ENCODE measurements at places on chromosomes 7 and 10.
A peak's percentile ranks its signal among the peaks of the same experiment; 100 is the strongest.

- no peak for DNase-seq
Observed at GRCh38 chr10:133010095-133010842, 67.9 kb upstream of the CFAP46 start.

GRCh38 chr10:89310056-89310893, 8.4 kb downstream of the IFIT2 start:
- no peak for DNase-seq

DNA sequence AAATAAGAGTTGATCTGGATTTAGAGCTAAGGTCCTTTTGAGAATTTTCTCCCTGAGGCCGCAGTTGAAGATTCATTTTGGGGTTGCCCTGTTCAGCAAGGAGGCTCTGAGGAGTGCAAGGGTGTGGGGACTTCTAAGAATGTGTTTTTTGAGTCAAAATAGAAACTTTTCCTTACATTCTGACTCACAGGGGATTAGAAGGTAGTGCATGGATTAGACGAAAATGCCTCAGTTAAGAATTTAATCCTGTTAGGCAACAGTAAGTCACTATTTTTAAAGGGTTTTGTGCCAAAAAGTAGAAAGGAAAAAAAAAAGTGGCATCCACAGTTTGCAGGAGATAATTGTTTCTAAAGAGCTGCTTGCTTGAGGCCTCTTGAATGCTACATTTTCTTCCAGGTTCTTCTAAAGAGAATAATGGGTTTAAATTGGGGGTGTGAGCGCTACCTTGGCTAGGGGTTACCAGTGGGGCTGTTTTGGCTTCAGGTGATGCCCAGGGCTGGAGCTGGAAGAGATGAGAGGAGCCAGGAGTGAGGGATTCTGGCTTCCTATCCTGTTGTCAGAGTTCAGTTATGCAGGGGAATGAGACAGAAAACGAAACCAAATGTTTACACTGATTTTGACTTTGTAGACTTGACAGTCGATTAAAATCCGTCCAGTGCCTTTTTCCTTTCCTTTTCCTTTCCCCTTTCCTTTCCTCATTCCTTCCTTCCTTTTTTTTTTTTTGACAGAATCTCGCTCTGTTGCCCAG, 52.9 kb downstream of the BAMBI start:
- DNase-seq = no peak

DNA sequence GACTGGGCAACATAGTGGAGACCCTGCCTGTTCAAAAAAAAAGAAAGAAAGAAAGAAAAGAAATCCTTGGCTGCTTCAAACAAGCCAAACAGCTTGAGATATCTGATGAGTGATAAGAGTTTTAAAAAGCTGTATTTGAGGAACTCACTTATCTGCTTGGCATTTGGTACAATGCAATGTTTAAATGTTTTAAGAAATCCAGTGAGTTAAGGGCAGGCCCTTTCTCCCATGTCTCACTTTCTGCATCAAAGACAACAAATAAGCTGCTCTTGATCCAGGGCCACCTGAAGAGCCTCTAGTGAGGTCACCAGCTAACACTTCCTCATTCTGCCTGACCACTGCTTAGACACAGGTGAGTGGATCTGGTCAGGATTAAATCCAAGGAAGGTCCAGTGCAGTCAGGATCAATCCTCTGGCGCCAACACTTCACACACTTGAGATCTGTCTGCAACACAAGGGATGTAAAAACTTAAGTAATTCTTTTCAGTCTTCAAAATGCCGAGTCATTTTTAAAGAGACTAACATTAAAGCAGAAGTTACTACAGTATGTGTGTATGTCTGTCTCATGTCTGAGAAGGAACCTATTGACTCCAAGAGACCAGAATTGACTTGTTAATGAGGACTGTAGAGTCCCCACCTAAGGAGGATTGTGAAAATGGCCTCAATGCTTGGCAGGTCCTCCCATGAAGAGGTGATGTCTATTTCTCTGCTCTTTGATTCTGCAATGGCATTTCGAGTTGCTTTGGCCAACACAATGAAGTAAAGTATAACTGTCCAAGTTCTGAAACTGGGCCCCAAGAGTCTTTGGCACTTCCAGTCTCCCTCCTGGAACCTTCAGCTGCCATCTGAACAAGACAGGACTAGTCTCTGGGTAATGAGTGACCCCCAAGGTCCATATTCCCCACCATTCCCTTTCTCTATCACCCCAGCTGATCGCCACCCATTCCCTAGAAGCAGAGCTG, 43.1 kb downstream of the CREB3L2 start:
- DNase-seq = no peak

- no peak for DNase-seq
Observed at GRCh38 chr10:8150401-8150905, 96.0 kb downstream of the GATA3 start.

DNA sequence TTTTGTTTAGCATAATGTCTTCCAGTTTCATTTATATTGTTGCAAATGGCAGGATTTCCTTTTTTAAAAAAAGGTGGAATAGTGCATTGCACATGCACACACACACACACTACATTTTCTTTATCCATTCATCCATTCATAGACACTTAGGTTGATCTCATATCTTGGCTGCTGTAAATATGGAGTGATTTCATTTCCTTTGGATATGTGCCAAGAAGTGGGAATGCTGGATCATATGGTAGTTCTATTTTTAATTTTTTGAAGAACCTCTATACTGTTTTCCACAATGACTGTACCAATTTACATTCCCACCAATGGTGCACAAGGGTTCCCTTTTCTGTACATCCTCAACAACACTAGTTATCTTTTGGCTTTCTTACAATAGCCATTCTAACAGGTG, 68.9 kb downstream of the EBLN1 start:
- no peak for DNase-seq

DNA sequence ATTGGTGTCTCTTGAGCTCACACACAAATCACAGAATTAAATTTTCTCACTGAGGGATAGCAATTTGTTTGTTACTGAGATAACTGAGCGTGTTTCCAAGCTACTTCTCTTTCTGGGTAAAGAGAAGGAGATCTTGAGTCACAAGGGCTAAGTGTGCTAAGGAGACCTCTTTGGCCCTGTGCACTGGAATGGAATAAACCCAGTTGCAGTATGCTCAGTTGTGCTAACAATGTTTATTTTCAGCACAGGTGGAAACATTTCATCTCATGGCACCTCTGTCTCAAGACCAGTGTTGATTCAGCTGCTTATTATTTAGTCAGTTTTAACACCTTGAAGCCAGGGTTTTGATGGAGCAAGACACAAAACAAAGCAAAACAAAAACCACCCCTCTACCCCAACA, 22.5 kb upstream of the UBE2H start:
- no peak for DNase-seq

DNA sequence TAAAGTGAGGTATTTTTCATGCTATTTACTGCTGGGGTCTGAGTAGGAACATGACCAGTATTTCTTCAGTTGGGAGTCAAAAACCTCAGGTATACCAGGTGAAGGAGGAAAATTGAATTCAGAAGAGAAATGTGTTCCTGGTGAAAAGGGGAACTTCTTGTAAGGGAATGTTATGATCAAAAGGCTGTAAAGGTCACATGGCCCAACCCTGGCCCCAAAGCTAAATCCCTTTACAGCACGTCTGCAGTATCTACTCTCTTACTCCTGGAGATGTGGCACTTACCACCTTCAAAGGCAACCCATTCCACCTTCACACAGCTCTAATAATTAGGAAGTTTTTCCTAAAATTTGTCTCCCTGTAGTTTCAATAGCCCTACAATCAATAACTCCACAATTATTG, 15.2 kb downstream of the PIK3AP1 start:
- DNase-seq = no peak

DNA sequence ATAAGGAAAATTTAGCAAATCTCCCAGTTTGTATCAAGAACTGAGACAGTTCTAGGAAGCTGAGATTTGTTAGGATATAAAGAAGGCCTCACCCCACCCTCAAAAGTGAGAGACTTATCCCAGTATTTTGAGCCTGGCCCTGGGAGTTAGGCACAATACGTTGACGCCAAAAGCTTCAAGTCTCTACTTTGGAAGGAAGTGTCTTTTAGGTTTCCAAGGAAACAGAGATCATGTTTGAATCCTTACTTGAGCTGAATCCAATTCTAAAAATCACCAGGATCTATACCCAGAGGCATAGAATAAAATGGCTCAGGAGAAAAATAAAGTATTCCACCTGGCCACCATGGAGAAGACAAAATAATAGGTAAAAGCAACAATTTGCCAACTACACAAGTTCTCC, 115.9 kb upstream of the NRG3 start:
- DNase-seq = no peak

DNA sequence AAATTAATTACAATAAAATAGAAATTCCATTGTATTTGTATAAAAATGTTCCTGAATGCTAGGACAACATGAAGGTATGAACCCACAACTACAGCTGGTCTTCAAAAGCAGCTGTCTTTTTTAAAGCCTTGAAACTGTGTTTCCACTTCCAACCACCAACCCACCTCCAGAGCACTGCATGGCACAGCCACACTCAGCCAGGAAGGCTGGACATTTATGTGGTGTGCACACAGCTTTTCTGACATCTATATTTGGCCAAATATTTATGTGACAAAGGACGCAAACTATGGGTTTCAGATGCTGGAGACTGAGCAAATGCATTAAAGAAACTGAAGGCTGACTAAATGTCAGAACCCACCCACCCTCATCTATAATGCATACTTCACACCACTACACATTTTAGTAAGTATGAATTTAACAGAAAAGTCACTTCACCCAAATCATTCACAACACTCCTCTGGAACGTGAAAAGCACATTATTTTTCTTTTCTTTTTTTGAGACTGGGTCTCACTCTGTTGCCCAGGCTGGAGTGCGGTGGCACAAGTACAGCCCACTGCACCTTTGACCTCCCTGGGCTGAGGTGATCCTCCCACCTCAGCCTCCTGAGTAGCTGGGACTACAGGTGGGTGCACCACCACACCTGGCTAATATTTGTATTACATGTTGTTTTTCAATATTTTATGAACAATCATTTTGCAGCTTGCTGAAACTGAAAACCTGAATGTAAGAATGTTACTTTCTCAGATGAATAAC, 27.9 kb upstream of the DAGLB start:
- no peak for DNase-seq

GRCh38 chr10:71740069-71740653, 20.6 kb upstream of the C10orf105 start:
- no peak for DNase-seq

DNA sequence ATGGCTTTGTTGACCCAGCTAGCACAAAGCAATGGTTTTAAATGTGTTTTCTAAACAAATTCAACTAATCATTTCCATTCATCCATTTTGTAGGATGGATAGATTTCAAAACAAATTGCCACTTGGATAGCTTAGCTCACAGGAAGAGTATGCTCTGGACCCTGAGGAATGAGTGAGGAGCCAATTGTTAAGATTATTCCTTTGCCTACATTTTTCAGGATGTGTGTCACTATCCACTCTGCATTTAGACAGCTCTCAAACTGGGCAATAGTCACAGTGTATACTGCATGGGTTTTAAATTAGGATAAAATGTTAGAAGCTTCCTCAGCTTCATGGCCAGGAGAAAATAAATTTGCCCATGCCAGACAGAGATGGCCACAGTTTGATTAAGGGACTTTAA, 605.6 kb upstream of the TEX47 start:
- no peak for DNase-seq

DNA sequence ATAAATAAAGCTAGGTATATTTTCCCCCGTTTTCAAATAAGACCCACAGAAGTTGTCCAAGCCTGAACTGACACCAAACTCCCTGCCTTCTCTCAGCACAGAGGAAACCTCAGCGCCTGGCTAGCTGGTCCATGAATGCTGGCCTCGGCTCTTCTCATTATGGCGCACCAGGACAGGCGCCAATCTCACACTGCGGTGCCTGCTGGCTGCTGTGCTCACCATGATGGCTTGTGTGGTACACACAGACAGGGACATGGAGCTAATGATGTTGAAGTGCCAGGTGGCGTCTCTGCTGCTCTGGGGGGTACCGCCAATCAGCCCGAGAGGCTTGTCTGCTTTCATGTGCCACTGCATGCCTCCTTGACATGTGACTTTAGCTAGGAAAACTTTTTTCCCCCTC, 43.2 kb upstream of the USP6NL start:
- DNase-seq = no peak

DNA sequence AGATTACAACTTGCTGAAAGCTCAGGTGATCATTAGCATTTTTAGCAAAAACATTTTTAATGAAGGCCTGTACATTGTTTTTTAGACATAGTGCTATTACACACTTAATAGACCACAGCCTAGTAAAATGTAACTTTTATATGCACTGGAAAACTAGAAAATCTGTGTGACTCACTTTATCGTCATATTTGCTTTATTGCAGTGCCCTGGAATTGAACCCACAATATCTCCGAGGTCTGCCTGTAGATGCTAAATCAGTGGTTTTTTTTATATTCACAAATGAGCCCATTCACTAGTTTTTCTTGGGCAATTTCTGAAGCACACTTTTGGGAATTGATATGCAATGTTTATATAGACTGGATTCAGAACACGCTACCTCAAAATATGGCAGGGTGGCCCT, 105.1 kb downstream of the PTPRN2 start:
- no peak for DNase-seq

DNA sequence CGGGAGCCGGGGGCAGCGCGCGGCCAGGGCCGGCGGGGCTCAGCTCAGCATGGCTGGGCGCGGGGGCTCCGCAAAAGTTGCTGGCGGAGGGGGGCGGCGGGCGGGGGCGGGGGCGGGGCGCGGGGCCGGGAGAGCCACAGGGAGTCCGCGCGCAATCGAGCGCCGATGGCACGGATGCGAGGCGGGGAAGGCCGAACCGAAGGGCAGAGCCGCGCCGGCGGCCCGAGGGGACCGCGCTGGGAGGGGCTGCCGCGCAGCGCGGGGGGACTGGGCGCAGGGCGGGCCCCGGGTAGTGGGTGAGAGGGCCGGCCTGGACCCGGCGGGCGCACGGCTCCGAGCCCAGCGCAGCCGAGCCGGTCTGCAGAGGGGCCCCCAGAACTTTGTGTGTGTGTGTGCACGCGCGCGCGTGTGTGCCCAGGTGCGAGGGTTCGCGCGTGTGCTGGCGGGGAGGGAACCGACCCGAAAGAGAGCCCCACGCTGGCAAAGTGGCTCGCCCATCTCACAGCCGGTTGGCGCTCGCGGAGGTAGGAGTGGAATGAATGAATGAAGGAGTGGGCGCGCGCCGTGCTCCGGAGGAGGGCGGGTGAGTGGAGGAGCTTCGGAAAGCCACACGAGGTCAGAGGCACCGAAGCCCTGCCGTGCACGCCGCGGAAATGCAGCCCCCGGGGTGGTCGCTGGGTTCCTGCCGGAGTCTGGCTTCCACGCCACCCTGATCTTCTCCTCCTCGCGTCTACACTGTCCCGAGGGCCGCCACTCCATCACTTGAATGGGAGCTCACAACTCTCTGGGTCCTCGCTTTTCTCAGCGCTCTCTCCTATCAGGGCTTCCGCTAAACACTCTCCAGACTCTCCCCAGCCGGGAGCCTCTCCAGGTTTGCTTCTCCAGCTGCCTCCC, at the start of gene HIPK2:
TSS of gene HIPK2 (minus strand) at position 51 of the 894 bp plus-strand sequence. CDS start 375 bp downstream, outside the sequence.
- DNase-seq = peak; percentile 57

- no peak for DNase-seq
Observed at GRCh38 chr7:22137026-22137425, 191.3 kb upstream of the CDCA7L start.

Data from stimulated activated CD4-positive, alpha-beta T cell treated with anti-CD3 and anti-CD28 coated beads, Interleukin-12 subunit alpha, Interleukin-12 subunit beta, amount 100 ng/mL, for 24 hours (primary cell).